Muscle of back (tissue), 13 donors: ENCODE measurements at places on chromosomes 16 and 17.

GRCh38 chr16:49704586-49705155 lies 151.2 kb downstream of the ZNF423 start:
- no peak for DNase-seq

DNA sequence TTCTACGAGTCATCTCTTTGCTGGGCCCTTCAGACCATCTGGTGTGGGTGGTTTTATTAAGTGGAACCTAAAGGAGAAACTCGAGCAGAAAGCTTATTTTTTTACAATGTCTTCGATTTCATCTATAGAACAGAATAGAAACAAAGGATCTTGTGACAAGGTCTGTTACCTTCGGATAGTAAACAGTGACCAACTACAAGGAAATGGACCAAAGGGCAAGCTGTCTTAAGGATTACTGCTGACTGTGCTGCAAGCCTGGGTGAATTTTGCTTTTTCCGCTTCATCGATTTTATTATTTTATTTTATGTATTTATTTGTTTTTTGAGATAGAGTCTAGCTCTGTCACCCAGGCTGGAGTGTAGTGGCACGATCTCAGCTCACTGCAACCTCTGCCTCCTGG lies 348.9 kb upstream of the ERCC4 start:
- DNase-seq = no peak

DNA sequence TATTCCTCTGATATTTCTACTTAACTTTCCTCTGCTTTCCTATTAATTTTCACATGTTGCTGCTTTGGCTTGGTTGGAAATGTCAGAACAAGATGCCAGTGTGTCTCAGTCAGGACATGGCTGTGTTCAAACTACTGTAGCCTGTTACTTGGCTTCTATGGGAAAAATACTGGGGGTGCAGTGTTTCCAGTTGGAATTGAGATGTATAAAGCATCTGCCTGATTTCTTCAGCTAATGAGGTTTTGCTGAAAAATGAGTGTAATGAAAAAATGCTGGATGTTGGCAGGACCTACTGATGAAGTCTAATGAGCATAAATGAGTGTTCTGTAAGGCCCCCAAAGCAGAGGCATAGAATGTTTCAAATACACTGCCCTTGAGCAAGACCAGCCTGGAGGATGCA lies 166.6 kb downstream of the PHKB start:
- DNase-seq = no peak

- DNase-seq = peak; percentile 68
Observed at GRCh38 chr17:79338604-79339003, 264.0 kb downstream of the ENGASE start.

- no peak for DNase-seq
Observed at GRCh38 chr16:19186408-19186807, 18.4 kb downstream of the SYT17 start.

GRCh38 chr17:74059479-74060240 lies 143.8 kb upstream of the RPL38 start:
- DNase-seq = no peak

- no peak for DNase-seq
Observed at GRCh38 chr17:50127697-50128361, 2.1 kb downstream of the SAMD14 start.

DNA sequence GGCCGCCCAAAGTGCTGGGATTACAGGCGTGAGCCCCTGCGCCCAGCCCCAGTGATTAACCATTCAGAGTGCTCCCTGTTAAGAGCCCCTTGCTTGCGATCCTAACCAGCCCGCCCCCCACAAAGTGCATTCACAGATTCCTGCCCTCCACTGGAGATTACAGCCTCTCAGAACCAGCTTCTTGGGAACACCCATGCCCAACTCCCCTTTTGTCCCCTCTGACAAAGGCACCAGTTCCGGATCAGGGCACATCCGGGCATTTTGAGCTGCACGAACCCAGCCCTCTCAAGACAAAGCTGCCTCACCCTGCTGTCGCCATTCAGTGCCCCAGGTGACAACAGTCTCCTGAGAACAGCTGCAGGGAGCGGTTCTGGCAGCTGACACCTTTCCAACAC lies 848 bp upstream of the KRT19 start:
- DNase-seq = no peak

- no peak for DNase-seq
Observed at GRCh38 chr16:84864326-84864955, 44.7 kb downstream of the CRISPLD2 start.

GRCh38 chr16:71412270-71413160 lies 29.3 kb downstream of the TLE7 start:
- DNase-seq = peak; percentile 54

DNA sequence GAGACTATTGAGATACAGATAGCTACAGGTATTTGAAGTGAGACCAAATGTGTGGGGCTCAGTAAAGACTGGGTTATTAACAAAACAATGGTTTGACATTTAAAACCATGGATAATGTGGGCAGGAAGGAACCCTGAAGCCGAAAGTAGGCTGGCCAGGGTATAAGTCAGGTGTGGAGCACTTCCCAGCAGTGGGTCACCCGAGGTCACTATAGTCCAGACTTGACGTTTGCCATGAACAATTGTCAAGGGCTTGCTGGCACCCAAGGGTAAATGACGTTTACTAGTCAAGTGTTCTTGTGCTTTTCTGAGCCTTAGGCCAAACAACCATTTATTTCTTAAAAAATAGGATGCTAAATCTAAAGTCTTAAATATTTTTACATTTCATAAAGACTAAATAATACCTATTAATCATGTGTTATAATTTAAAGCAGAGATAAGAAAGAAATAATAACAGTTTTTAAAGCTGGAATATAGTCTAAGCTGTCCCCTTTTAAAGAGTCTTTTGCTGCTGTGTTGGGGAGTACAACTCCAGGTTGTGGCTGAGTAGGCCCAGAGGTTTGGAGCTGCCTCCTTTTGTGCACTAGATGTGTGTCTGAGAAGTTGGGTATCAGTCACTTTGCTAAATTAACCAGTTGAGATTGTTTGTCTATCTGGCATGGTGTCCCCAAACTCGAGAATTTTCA lies 15.7 kb downstream of the ALDH3A2 start:
- no peak for DNase-seq

GRCh38 chr16:83390759-83391158 lies 417.0 kb upstream of the HSBP1 start:
- DNase-seq = no peak

DNA sequence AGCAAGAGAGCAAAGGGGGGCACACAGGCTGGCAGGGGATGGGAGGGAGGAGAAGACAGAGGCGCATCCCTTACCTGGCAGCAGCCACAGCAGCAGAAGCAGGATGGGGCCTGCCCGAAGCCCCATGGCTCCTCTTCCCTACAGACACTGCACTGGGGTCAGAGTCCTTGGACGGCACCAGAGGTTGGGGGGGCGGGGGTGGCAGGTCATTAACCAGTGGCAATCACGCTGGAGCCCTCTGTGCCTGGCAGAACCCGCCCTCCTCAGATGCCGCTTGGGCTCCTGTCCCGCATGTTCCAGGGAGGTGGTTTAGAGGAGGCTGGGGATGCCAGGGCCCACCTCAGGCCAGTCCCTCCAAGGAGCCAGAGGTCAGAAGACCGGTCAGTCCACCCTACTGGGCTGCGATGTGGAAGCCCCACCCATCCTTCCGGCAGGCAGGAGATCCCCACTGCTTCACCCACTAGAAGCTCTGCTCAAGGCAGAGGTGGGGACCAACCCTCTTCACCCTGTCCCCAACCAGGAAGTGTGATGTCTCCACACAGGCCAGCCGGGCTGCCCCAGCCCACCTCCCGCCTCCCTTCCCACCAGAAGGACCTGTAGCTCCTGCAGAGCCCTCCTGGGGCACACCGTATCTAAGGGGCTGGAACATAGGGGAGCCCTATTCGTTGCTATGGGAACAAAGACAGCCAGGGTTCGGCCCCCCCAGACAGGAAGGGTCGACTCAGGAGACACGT lies 11.7 kb downstream of the ZG16B start:
- no peak for DNase-seq

GRCh38 chr17:10251212-10251948 lies 53.0 kb upstream of the GAS7 start:
- no peak for DNase-seq

GRCh38 chr16:708959-709358 lies 3.4 kb upstream of the FBXL16 start:
- no peak for DNase-seq

DNA sequence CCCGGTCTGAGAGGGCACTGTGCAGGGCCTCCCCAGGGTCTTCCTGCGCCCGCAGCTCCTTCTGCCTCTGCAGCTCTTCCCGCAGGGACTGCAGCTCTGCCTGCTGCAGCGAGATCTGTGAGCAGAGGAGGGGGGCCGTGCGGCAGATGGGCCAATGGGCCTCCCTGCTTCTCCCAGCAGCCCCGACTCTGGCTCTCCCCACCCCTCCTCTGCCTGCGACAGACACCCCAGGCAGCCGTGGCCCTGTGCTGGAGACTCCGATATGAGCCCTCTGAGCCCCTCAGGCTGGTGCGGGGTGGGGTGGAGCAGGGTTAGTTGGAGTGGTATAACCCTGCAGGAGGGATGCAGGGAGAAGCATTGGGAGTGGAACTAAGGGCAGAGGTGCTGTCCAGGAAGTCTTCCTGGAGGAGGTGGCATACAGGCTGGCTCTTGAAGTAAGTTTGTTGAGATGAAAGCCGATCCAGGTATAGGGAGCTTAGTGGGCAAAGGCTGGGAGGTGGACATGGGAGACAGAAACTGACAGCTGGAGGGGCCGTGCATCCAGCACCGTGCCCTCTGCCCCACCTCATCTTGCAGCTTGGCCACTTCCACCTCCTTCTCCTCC lies 5.0 kb downstream of the THOC6 start:
- DNase-seq = no peak

- DNase-seq = no peak
Observed at GRCh38 chr17:9044772-9045463, 23.6 kb downstream of the NTN1 start.

GRCh38 chr16:4288148-4288921 lies 15.5 kb upstream of the TFAP4 start:
- DNase-seq = peak; percentile 80

DNA sequence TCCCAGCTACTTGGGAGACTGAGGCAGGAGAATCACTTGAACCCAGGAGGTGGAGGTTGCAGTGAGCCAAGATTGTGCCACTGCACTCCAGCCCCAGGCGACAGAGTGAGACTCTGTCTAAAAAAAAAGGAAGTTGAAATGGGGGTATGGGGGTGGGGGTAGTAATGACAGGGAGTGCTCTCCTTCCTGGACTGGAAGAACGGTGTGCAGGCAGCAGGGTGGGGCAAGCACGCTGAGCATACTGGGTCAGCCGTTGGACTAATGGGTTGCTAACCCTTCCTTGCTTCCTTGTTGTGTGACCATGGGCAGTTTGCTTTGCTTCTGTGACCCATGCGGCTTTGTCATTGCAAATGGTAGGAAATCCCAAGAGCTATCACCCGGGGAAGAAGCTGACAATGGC lies 16.5 kb downstream of the KATNIP start:
- no peak for DNase-seq

GRCh38 chr17:30805944-30806456 lies 18.5 kb downstream of the CRLF3 start:
- no peak for DNase-seq

GRCh38 chr16:77674888-77675287 lies 47.4 kb upstream of the NUDT7 start:
- no peak for DNase-seq

- DNase-seq = no peak
Observed at GRCh38 chr16:14244196-14245010, 173.3 kb downstream of the MRTFB start.

DNA sequence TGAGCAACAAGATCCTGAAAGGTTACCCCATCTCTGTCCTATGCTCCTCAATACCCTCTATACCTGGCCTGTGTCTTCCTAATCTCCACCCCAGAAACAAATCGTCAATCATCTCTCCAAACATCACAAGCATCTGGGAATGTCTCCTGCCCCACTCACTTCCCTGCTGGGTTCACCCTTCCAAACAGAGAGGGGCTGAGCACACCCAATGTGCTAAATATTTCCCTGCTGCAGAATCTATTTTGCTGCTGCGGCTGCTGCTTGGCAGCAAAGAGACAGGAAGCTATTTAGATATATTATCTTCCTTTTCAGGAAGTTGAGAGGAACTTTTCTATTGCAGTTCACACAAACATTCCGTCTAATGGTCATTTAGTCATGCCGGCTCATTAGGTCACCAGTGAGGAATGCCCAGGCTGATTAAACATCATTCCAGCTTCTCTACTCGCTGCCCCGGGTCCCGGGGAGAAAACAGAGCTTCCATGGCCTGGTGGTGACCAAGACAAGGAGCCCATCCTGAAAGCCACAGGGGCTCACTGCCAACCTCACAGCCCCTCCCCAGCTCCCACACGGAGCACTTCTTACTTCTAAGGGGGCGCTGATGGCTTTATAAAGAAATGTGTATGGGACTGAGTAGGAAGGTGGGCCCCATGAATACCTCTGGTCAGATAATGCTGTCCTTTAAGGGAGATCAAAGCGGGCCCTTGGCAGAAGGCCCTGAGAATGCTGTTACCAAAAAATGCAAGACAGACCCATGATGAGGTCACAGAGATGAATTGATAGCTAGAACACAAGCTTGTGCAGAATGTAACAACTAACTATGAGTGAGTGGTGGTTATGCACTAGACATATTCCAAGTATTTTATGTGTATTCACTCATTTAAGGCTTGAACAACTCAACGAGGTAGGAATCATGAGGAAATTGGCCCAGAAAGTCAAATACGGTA lies 218.3 kb downstream of the SOX9 start:
- peak; percentile 64 for DNase-seq

DNA sequence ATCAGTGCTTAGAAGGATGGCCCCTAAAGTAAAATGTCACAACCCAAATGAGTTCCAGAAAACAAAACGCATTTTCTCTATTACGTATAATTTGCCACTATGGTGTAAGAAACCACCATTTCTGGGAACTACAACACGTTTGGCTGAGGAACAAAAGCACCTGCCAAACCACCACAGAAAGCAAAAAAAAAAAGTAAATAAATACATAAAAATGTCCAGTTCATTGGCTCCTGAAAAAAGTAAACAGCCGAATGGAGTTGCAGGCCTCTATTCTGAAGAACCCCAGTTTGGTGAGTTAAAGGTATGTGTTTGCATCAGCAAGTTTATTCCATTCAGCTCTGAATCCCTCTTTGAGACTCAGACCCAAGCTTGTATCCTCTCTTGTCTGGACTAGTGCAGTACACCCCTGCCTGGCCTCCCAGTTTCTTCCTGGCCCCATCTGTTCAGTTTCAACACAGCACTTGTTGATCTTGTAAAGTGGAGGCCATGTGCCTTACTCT lies 36.9 kb downstream of the ERN1 start:
- no peak for DNase-seq

- no peak for DNase-seq
Observed at GRCh38 chr16:12436201-12436657, 367.5 kb downstream of the CPPED1 start.

GRCh38 chr16:55323637-55324271 lies at the start of gene IRX6:
Gene IRX6, plus strand, starts transcription at chr16:55324203. Its CDS starts 889 bp downstream, at chr16:55325092.
- DNase-seq = peak; percentile 75

- DNase-seq = no peak
Observed at GRCh38 chr16:30090610-30091331, 953 bp downstream of the TBX6 start.

DNA sequence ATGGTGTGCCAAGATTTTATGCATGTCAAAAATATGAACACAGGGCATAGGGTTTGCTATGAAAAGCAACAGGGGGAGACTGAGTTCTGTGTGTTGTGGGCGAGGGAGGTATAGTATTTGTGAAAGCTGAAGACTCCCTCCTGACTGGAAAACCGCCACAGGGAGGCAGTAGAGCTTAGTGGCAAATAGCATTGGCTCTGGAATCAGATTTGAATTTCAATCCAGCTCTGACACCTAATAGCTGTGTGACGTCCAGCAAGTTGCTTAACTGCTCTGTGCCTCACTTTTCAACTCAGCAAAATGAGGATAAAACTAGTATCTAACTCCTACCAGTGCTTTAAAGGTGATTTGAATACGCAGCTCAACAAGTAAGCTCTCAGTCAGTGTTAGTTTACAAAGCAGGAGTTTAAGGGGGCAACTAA lies 22.0 kb downstream of the KPNA2 start:
- no peak for DNase-seq

GRCh38 chr16:86501989-86502855 lies 8.1 kb upstream of the FOXF1 start:
- DNase-seq = no peak
